G401 (cell line): ENCODE measurements at places on chromosomes 6 and 20.

- no peak for DNase-seq
These were observed 3.6 kb upstream of the DNAJC5 start for GRCh38 chr20:63891061-63892002.

DNA sequence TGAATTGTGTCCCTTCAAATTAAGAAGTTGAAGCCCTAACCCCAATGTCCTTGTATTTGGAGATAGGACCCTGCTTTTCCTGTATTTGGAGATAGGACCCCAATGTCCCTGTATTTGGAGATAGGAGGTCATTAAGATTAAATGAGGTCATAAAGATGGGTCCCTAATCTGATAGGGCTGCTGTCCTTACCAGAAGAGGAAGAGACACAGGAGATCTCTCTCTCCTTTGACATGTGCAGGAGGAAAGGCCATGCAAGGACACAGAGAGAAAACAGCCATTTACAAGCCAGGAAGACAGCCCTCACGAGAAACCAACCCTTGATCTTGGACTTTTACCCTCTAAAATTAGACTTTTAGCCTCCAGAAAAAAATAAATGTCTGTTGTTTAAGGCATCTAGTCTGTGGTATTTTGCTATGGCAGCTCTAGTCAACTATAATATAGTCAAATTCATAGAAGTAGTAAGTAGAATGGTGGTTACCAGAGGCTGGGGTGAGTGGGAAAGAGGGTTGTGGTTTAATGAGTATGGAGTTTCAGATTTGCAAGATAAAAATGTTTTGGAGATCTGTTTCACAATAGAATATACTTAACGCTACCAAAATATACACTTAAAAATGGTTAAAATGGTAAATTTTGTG lies 59.3 kb downstream of the UBE3D start:
- DNase-seq, result no peak

DNA sequence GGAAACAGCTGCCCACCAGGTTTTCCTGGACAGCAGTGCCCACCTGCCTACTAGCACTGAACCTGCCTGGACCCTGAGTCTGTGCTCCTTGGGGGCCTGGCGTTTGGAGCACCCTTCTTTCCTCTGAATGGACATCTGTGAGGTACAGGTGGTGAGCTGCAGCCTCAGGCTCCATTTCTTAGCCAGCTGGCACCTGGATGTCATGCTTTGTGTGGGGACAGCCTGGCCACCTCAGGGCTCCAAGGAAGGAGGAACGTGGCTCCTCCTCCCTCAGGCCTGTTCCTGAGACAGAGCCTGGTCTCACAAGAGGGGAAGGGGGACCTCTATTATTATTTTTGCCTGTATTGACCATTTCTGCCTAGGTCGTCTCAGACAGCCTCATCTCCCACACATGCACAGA lies 8.1 kb downstream of the TMEM151B start:
- DNase-seq, result peak; percentile 96

DNA sequence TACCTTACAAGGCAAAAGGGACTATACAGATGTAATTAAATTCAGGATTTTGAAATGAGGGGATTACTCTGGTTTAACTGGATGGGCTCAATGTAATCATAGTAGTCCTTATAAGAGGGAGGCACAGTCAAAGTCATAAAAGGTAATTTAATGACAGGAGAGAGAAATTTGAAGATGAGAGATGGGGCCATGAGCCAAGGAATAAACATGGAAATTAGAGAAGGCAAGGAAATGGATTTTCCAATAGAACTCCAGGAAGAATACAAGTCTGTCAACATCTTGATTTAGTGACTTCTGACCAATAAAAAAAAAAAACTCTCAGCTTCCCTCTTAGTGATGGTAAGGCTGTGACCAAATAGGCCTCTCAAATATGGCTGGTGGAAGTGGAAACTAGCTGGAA lies 101.9 kb upstream of the BEND3 start:
- no peak for DNase-seq

GRCh38 chr20:63438121-63438520 lies 34.3 kb downstream of the KCNQ2 start:
- DNase-seq, result no peak

DNA sequence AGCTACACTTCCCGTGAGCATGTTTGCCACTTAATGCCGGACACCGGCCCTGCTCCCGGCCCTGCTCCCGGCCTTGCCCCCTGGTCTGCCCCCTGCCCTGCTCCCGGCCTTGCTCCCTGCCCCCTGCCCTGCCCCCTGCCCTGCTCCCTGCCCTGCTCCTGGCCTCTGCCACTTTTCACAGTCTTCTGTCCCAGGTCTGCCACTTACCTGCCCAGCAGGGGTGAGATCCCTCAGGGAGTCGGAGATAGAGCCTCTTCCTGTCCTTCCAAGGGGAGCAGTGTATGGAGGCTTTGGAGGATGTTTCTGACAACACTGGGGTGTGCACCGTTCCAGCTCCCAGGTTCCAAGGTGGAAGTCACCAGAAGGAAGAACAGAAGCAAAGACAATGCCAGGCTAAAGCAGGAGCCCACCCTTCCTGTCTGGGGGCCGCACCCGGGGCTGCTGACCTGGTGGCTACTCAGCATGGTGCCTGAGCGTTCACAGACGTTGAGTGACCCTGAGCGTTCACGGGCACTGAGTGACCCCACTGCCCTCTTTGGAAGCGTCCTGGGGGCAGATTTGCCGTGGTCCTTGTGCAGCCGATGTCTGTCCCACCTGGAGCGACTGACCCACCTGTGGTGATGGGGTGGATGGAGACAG lies 199.8 kb downstream of the DLL1 start:
- no peak for DNase-seq

GRCh38 chr6:17865798-17866725 lies 121.4 kb downstream of the KIF13A start:
- no peak for DNase-seq

GRCh38 chr20:58985656-58986055 lies 4.6 kb downstream of the NELFCD start:
- no peak for DNase-seq

DNA sequence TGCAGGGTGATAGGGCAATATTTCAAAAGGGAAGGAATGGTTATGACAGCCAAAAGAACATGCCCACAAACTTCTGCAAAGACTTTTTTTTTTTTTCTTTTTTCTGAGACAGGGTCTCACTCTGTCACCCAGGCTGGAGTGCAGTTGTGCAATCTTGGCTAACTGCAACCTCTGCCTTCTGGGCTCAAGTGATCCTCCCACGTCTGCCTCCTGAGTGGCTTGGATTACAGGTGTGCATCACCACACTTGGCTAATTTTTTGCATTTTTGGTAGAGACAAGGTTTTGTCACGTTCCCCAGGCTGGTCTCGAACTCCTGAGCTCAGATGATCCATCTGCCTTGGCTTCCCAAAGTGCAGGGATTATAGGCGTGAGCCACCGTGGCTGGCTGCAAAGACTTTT lies 117.6 kb upstream of the ADGRF1 start:
- DNase-seq, result no peak

DNA sequence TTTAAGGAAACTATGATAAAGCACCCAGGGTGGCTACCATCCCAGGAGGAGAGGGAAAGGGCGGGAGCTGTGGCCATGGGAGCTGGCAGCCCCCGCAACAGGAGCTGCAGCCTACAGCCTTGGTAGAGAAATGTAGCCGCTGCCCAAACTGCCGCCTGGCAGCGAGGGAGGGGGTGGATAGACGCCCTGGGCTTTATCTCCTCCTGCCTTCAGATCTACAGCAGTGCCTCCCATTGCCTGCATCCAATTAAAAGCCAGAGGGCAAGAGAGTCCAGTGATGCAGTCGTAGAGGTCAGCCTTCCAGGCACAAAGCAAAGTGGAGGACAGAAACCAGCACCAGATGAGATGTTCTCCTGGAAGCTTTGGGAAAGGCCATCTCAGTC lies 35.0 kb upstream of the ZFAND3 start:
- peak; percentile 75 for DNase-seq

GRCh38 chr6:159090530-159091480 lies 46.0 kb upstream of the TAGAP start:
- DNase-seq, result peak; percentile 98

DNA sequence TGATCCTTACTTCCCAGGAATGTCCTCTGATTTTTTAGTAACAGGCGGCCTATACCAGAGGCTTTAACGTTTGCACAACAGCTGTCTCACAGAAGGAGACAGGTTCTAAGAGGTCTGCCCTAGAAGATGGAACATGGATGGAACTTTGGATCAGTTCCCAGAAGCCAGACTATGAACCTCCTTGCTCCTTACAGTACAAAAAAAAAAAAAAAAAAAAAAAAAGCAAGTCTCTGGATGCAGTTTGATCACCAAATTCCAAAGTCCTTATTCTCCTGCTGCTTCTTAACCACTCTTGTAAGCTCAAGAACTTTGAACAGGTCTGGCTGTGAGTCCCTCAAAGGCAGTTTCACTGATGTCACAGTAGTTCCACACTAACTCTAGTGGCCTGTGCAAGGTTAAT lies 2.0 kb upstream of the TRMT11 start:
- no peak for DNase-seq

DNA sequence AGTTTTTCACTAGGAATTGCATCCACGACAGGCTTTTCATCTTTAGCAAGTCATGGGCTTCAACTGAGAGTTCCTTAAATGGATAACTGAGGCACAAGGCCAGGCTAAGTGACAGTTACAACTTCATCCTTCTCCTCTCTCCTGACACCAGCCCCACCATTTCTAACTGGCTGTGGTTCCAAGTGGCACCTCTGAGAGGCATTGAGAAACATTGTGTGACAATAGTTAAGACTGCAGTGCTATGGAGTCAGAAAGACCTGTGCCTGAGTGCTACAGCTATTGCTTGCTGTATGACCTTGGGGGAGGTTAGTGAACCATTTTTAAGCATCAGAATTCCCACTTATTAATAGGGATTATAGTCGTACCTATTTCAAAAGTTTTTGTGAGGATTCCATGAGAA lies 26.2 kb upstream of the MLIP start:
- no peak for DNase-seq

GRCh38 chr6:158026054-158026900 lies 44.6 kb downstream of the SYNJ2 start:
- DNase-seq, result peak; percentile 46
